ENCODE measurements at places on chromosomes 11 and 22. TPM values are rescaled to one million over a fixed set of nuclear protein-coding genes. Genes with fewer than 3 reads are reported as not detected.

DNA sequence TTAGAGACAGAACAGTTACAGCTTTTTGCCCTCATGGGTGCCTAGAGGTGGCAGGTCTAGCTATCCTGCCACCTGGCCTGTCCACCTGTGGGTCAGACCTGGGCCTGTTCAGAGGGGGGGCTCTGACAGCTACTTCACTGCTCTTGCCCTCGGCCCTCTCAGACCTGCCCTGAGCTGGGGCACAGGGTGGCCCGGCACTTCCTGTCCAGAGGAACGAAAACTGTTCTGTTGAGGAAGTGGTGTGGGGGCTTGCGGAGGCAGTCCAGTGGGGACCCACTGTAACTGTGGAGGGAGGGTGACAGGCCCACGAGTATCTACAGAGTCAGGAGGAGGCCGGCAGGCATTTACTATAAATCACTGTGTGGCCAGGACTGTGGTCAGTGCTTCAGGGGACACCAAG lies 16.2 kb downstream of the TESMIN start:
- H3K36me3 ChIP-seq = no peaks in the 10 kb centered on the region
- no peaks in the 10 kb centered on the region for H3K4me1 ChIP-seq
- no peak overlapping the region for H3K27ac ChIP-seq
- H3K4me3 ChIP-seq = no peak overlapping the region
- DNase-seq = no peak

GRCh38 chr11:122690801-122691548 lies 35.5 kb downstream of the UBASH3B start:
- H3K36me3 ChIP-seq = no peaks in the 10 kb centered on the region
- peak overlapping the region; percentile 64 for H3K27ac ChIP-seq
- DNase-seq = no peak
- no peaks in the 10 kb centered on the region for H3K4me1 ChIP-seq

DNA sequence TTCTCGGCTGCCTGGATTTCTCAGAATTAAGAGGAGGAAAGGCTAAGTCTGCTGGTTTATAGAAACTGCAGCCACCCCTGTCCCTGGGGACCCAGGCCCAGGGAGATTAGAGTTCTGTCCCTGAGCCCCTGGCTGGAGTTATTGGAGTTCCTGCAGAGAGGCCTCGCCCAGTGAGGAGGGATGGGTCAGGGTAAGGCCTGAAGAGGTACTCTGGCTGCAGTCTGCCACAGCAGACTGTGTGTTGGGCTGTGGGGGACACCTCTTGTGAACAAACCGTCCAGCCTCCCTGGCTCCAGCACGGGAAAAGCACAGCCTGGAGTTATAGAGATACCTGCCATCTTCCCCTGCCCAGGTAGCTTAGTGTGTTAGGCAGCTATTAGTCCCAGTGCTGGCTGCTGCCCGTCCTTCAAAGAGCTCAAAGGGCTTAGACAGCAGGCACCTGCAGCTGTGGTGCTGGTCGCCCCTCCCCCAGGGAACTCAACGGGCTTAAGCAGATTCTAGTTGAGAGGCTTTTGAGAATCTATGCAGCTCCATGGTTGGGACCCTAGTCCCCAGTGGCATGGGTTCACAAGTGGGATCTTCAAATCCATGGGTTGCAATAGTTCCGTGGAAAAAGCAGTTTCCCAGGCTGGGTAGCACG lies 36.6 kb upstream of the MUC15 start:
- H3K27me3 ChIP-seq = no peaks in the 10 kb centered on the region
- no peak overlapping the region for H3K4me3 ChIP-seq
- H3K27ac ChIP-seq = no peak overlapping the region
- no peaks in the 10 kb centered on the region for H3K36me3 ChIP-seq
- H3K4me1 ChIP-seq = no peaks in the 10 kb centered on the region
- no peak for DNase-seq

- no peak for DNase-seq
- no peaks in the 10 kb centered on the region for H3K27me3 ChIP-seq
- peaks cover 100% of the 10 kb centered on the region for H3K36me3 ChIP-seq
- H3K27ac ChIP-seq = no peak overlapping the region
- H3K4me3 ChIP-seq = no peak overlapping the region
Measured at GRCh38 chr11:47225552-47226400, 11.0 kb downstream of the DDB2 start.

MN1 gene
- total RNA-seq = 4.2 TPM

TRIM22 gene
- 16.0 TPM for total RNA-seq

DNA sequence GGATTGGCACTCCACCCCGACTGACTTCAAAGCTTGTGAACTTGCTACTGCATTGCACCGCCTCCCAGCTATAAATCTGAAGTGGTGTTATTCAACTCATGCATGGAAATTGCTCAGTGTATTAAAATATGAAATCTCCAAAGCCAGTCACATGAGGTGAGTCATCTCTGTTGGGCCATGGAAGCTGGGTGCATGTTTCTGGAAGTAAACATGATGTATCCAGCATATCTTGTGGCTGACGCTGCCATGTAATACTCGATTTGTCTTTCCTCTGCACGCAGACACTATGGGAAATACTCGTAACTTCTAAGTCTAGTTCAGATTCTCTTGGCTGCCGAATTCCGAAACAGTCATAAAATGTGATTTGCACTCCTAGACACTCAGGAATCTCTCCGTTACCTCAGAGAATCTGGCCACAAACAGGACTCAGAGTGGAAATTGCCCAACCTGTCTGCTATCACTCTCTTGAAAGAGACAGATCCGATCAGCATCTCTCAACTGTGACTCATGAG lies 154.9 kb upstream of the MPPED2 start:
- DNase-seq = no peak
- no peaks in the 10 kb centered on the region for H3K27me3 ChIP-seq
- H3K27ac ChIP-seq = no peak overlapping the region
- H3K4me3 ChIP-seq = no peak overlapping the region

GRCh38 chr22:49158741-49159564 lies 668.7 kb downstream of the BRD1 start:
- H3K4me1 ChIP-seq = no peaks in the 10 kb centered on the region
- no peaks in the 10 kb centered on the region for H3K36me3 ChIP-seq
- H3K27me3 ChIP-seq = no peaks in the 10 kb centered on the region
- no peak for DNase-seq
- H3K27ac ChIP-seq = no peak overlapping the region

DNA sequence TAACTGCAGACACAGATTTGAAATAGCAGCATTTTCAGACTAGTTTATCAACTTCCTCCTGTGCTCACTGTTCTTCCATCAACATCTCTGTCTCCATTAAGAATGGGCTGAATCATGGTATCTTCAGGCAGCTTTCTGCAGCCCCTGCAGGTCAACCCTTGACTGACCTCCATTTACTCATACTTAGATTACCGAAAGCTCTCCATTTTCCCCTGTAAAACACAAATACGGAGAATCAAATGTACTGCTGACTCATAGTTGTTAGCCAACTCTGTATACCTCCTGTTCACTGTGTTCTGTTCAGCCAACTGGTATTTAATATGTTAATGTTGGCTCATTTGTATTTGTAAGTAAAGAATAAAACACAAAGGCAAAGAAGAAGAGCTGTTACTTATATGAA lies 364.0 kb downstream of the CASP12 start:
- H3K36me3 ChIP-seq = no peaks in the 10 kb centered on the region
- no peak overlapping the region for H3K4me3 ChIP-seq
- H3K27ac ChIP-seq = no peak overlapping the region

DNA sequence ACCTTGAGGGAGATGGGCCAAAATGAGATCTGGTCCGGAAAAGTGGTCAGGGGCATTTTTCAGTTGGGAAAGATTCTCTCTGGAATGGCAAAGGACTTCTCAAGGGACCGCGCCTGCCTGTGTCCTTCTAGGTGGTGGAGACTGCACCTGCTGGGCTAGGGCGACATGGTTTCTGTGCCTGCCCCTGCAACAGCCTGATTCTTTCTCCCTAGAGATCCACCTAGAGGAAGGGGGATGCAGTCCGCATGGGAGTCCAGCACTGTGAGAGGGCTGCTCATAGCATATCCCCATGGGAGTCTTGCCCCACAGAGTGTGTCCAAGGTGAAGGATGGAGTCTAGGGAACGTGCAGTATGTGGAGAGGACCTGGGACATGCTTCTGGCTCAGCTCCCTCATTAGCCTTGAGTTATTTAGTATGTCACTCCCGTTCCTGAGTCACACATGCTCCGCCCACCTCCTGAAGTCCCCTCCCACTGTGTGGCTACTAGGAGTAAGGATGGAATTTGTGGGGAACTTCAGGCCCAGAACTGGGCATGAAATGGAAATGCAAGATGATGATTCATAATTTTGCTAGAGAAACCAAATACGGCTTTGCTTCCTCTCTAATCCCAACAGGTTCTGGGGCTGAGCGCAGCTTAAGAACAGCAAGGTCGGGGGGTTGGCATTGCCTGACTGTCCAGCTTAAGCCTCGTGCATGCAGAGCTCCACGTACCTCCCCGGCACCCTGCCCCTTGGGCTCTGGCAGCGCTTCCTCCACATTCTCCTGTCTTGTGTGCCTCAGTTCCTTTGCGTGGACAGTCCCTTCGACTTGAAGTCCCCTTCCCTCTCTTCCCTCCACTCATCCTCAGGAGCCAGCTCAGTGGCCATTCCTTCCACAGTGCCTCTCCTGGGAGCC lies 35.0 kb downstream of the GRIK4 start:
- H3K4me3 ChIP-seq = no peak overlapping the region
- H3K4me1 ChIP-seq = peaks cover 16% of the 10 kb centered on the region
- no peak for DNase-seq

PLXNB2 gene
- total RNA-seq = 116 TPM

NOL12 gene
- total RNA-seq = 44.5 TPM

GRCh38 chr11:120425527-120425926 lies 86.0 kb upstream of the GRIK4 start:
- H3K4me3 ChIP-seq = no peak overlapping the region

FCHSD2 gene
- 6.4 TPM for total RNA-seq

DNA sequence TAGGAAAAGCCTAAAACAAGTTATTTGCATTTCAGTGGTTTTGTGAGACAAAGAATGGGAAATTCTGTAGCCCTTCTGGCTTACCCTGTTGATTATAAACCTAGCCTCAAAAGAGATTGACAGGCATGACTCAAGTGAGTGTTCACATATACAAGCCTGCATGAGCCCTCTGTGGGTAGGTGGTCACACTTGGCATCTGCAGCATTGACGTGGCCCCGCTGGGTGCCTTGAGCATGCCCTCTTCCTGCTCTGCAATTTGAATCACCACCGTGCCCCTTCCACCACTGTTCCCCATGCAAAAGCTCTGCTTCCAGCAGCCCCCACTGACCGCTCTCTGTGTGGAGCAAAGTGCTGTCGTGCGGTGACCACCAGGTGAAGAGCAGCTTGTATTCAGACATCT lies 21.0 kb upstream of the ADSL start:
- peaks cover 78% of the 10 kb centered on the region for H3K36me3 ChIP-seq
- no peak for DNase-seq
- H3K27me3 ChIP-seq = no peaks in the 10 kb centered on the region
- H3K27ac ChIP-seq = peak overlapping the region; percentile 16

GRCh38 chr11:73298233-73298632 lies 9.8 kb upstream of the ARHGEF17 start:
- H3K4me1 ChIP-seq = no peaks in the 10 kb centered on the region
- no peaks in the 10 kb centered on the region for H3K36me3 ChIP-seq
- H3K27me3 ChIP-seq = no peaks in the 10 kb centered on the region
- H3K4me3 ChIP-seq = no peak overlapping the region

DNA sequence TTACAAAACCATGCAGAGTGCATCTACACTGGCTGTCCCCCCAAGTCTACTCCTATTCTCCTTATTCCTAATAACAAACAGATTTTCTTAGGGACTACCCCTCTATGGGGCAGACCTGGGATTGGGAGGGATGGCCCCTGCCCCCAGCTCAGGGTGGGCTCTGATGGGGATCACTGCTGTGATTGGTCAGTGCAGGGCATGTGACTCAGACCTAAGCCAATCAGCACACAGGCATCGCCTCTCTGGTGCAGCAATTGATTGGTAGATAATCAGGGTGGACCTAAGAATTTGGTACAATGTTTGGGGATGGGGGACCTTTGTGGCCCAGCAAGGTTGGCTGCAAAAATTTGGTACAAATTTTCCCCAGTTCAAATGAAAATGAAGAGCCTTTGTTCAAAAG lies 57.2 kb upstream of the SHANK2 start:
- no peak overlapping the region for H3K27ac ChIP-seq
- no peak overlapping the region for H3K4me3 ChIP-seq
- no peaks in the 10 kb centered on the region for H3K27me3 ChIP-seq
- no peaks in the 10 kb centered on the region for H3K36me3 ChIP-seq

DNA sequence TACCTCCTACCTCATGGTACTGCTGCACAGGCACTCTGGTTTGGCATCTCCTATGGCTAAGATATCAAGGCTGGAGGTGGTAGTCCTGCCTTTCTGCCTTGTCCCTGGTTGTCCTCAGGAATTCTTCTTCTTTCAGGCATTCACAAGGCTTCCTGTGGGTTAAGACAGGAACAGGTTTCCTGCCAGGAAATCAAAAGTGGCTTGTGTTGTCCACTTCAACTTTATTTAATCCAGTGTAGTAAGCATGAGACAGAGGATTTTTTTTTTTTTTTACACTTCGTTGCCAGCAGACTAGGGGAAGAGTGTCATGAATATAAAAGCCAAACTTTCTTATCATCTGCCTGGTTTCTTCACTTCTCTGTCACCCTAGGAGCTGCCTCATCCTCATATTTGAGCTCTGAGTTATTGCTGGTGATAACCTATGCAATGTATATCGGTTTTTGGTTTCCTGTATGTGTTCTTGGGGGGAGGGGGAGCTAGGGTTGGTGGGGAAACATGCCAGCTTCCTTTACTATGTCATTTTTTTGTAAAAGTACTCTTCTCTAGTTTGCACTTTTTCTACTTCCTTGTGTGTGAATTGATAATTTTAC lies 50.2 kb downstream of the XKR3 start:
- no peaks in the 10 kb centered on the region for H3K36me3 ChIP-seq
- no peaks in the 10 kb centered on the region for H3K4me1 ChIP-seq
- H3K27me3 ChIP-seq = no peaks in the 10 kb centered on the region
- H3K27ac ChIP-seq = no peak overlapping the region
- no peak overlapping the region for H3K4me3 ChIP-seq

TRIM29 gene
- total RNA-seq = 691 TPM

ZDHHC8 gene
- total RNA-seq = 14.7 TPM

FAM111A gene
- 17.1 TPM for total RNA-seq

GRCh38 chr11:93817426-93818348 lies 32.7 kb downstream of the VSTM5 start:
- no peak overlapping the region for H3K27ac ChIP-seq
- no peaks in the 10 kb centered on the region for H3K27me3 ChIP-seq
- no peaks in the 10 kb centered on the region for H3K4me1 ChIP-seq
- DNase-seq = no peak
- no peak overlapping the region for H3K4me3 ChIP-seq
